ENCODE measurements at places on chromosomes 16 and 17.

- no peak overlapping the region for H3K27ac ChIP-seq
- no peaks in the 10 kb centered on the region for H3K36me3 ChIP-seq
Measured at GRCh38 chr16:13118091-13118490, 216.7 kb downstream of the SHISA9 start.

DNA sequence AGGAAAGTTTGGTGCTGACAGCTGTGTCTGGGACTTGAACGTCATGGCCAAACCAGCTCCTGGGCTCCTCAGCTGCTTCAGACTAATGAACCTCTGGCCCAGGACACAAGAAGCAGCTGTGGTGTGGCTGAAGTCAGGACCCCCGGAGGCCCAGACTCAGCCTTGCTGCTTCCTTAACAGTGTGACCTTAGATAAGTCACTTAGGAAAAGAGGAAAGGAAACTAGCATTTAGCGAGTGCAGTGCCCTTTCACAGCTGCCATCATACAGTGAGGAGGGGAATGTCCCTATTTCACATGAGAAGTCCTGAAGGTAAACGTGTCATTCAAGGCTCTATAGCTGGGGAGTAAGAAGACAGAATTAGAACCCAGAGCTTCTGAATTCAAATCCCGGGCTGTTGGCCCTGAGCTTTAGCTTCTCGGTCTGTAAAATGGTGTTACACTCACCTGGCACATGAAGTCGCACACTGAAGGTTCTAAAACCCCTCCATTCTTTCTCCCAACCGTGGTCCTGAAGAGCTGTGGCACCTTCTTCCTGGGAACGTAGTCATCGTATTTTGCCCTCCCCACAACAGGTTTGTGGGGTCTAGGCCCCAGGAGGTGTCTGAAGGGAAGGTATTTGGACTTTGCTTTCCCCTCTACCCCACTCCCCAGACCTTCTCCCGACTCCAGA is 910 bp upstream of the RAMP2 start:
- DNase-seq = no peak
- no peak overlapping the region for H3K27ac ChIP-seq
- peaks cover 66% of the 10 kb centered on the region for H3K27me3 ChIP-seq
- peak overlapping the region; percentile 63 for H3K4me3 ChIP-seq
- peaks cover 6% of the 10 kb centered on the region for H3K36me3 ChIP-seq

- no peak for DNase-seq
- peaks cover 50% of the 10 kb centered on the region for H3K36me3 ChIP-seq
- no peak overlapping the region for H3K4me3 ChIP-seq
Measured at GRCh38 chr16:88713568-88714419, 7.5 kb downstream of the CTU2 start.

DNA sequence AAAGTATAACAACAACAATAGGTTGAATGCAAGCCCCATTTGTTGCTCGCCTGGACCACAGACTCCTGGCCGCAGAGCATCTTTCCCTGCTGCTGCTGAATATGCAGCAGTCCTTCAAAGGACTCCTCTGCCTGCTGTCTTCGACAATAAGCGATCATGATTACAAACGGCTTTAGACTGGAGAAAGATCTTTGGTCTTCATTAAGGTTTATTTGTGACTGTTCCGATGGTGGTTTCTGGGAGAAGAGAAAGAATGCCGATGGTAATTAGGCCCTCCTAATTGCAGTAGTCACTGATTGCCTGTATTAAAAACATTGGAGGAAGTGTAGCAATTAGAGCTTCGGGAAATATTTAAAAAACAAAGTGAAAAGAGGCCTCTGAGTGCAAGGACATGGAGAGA is 138.2 kb downstream of the CACNG3 start:
- peaks cover 29% of the 10 kb centered on the region for H3K27me3 ChIP-seq
- no peaks in the 10 kb centered on the region for H3K36me3 ChIP-seq
- H3K4me3 ChIP-seq = no peak overlapping the region
- H3K27ac ChIP-seq = no peak overlapping the region

DNA sequence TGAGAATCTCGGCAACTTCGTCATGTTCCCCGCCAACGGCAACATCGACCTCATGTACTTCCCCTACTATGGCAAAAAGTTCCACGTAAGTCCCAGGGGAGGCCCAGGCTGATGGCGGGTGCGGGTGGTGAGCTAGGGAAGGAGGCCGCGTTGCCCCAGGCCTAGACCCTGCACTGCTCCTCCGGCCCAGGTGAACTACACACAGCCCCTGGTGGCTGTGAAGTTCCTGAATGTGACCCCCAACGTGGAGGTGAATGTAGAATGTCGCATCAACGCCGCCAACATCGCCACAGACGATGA is 4.8 kb downstream of the ATP1B2 start:
- H3K27ac ChIP-seq = no peak overlapping the region
- peaks cover 42% of the 10 kb centered on the region for H3K27me3 ChIP-seq
- no peak overlapping the region for H3K4me3 ChIP-seq
- peaks cover 6% of the 10 kb centered on the region for H3K4me1 ChIP-seq

GRCh38 chr17:44850612-44851011 is 2.9 kb downstream of the HIGD1B start:
- H3K4me3 ChIP-seq = no peak overlapping the region
- H3K27me3 ChIP-seq = no peaks in the 10 kb centered on the region
- H3K27ac ChIP-seq = no peak overlapping the region
- no peak for DNase-seq
- peaks cover 38% of the 10 kb centered on the region for H3K36me3 ChIP-seq
- no peaks in the 10 kb centered on the region for H3K4me1 ChIP-seq

DNA sequence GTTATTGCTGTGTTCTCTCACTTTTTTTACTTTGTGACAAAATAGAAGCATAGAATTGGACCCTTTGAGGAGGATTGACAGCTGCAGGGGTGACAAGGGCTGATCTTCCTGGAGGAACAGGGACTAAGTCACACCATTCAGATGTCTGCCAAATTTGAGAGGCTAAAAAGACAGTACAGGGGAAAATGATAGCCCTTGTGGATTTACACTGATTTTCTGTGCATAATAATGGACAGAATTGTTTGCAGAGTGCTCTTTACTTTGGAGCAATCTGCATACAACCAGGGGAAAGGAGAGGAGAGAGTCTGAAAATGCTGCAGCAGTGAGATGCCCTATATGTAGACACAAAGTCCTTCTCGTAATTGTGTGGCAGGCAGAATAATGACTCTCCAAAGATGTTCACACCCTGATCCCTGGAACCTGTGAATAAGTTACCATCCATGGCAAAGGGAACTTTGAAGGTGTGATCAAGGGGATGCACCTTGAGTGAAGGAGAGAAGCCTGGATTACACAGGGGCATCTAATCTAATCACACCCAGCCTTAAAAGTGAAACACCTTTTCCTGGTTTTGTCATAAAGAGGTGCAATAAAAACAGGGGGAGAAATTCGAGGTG is 221.4 kb upstream of the CPHXL start:
- H3K27me3 ChIP-seq = no peaks in the 10 kb centered on the region
- no peak for DNase-seq
- H3K27ac ChIP-seq = no peak overlapping the region
- H3K4me1 ChIP-seq = no peaks in the 10 kb centered on the region

GRCh38 chr16:16027728-16028310 is 78.4 kb downstream of the ABCC1 start:
- no peak for DNase-seq
- peaks cover 24% of the 10 kb centered on the region for H3K4me1 ChIP-seq
- H3K27ac ChIP-seq = peak overlapping the region; percentile 76
- peak overlapping the region; percentile 25 for H3K4me3 ChIP-seq
- peaks cover 12% of the 10 kb centered on the region for H3K36me3 ChIP-seq
- H3K27me3 ChIP-seq = no peaks in the 10 kb centered on the region

- H3K36me3 ChIP-seq = peaks cover 2% of the 10 kb centered on the region
- peak overlapping the region; percentile 88 for H3K4me3 ChIP-seq
- peak overlapping the region; percentile 86 for H3K27ac ChIP-seq
- H3K27me3 ChIP-seq = peaks cover 70% of the 10 kb centered on the region
- H3K4me1 ChIP-seq = peaks cover 14% of the 10 kb centered on the region
Measured at GRCh38 chr17:7651097-7651664, 455 bp downstream of the ATP1B2 start.

DNA sequence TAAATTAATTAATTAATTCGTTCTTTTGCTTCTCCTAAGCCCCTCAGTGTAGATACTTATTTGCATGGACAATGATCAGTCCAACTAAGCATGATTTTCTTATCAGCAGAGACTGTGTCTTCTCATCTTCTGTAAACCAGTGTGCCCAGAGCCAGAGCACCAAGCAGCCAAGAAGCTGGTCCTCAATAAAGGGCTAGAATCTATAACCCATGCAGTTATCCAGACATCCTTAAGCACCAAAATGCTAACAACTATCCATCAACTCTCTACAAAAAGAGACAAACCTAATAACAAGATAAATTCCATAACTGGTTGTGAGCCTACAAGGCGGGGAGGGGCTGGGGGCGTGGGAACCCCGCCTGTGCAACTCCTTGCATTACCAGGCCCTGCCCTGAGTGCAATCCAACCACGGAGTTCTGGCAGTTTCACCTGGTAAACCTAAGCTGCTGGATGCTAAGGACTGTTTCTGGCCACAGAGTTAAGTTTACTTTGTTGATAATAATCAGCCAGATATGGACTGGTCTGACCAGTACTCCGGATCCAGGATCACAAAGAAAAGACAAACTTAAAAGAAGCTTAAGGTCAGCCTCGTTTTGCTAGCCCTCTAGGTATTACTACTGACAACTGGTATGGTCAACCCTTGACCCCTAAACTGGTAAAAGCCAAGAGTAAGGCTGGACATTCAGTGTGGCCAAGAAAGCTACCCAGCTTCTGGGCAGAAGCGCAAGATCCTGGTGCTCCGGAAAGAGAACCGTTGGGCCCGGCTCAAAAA is 51.5 kb downstream of the ZFHX3 start:
- no peak overlapping the region for H3K4me3 ChIP-seq
- DNase-seq = no peak
- H3K4me1 ChIP-seq = no peaks in the 10 kb centered on the region
- no peak overlapping the region for H3K27ac ChIP-seq

DNA sequence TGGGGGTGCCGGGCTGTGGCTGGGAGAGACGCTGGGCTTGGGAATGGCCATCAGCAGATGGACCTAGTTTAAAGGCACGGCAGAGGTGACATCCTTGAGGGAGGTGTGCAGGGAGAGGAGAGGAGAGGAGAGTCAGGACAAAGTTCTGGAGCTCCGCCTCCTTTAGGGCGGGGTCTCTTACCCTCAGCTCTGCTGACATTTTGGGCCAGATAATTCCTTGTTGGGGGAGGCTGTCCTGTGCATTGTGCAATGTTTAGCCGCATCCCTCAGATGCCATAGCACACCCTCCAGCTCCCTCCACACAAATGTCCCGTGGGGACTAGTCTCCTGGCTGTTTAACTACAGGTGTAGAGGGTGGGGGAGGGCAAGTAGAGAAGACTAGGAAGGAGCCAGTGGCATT is 48.3 kb downstream of the ARHGAP23 start:
- H3K4me3 ChIP-seq = no peak overlapping the region
- no peak for DNase-seq
- H3K36me3 ChIP-seq = no peaks in the 10 kb centered on the region
- H3K4me1 ChIP-seq = no peaks in the 10 kb centered on the region
- H3K27ac ChIP-seq = no peak overlapping the region

DNA sequence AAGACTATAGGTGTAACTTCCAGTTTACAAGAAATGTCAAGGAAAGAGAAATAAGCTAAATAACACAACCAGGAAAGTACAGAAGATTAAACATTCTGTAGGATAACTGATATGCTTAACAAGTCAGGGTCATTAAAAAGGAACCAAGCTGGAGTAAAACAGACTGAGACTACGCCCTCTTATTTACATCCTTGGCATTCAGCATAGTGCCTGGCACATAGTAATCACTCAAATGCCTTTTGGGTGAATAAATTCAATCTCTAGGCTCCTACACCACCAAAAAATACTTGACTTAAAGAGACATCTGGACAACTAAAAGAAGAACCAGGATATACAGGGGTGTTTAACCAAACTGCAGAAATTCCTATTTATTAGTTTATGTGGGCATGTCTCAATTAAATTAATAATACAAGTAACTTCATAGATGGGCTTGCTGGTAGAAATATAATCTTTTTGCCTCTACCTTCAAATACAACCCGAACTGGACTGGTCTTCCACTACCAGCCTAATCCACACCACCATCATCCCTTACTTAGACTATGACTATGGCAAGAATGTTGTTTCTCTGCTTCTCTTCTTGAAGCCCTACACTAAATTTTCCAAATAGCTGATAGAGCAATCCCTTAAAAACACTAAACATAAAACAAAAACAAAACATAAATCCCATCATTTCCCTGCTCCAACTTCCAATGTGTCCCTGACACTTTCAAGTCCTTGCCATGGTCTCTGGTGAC is 47.7 kb upstream of the ULK2 start:
- H3K36me3 ChIP-seq = peaks cover 61% of the 10 kb centered on the region
- DNase-seq = no peak
- H3K4me3 ChIP-seq = no peak overlapping the region
- H3K27me3 ChIP-seq = no peaks in the 10 kb centered on the region

GRCh38 chr17:11284811-11285210 is 43.8 kb downstream of the SHISA6 start:
- no peak overlapping the region for H3K4me3 ChIP-seq
- H3K27me3 ChIP-seq = no peaks in the 10 kb centered on the region
- no peaks in the 10 kb centered on the region for H3K36me3 ChIP-seq
- H3K27ac ChIP-seq = no peak overlapping the region

- H3K27ac ChIP-seq = peak overlapping the region; percentile 51
- H3K4me3 ChIP-seq = peak overlapping the region; percentile 56
- peaks cover 4% of the 10 kb centered on the region for H3K4me1 ChIP-seq
- no peak for DNase-seq
Measured at GRCh38 chr17:82372249-82373071, 895 bp downstream of the UTS2R start.

- H3K4me1 ChIP-seq = peaks cover 15% of the 10 kb centered on the region
- DNase-seq = no peak
- peak overlapping the region; percentile 50 for H3K27ac ChIP-seq
- peak overlapping the region; percentile 56 for H3K4me3 ChIP-seq
- peaks cover 3% of the 10 kb centered on the region for H3K27me3 ChIP-seq
Measured at GRCh38 chr17:77772899-77773358, 185.6 kb upstream of the TNRC6C start.

GRCh38 chr17:4641297-4642195 is at the start of gene ALOX15:
Gene ALOX15 (minus strand): TSS chr17:4641678. CDS start chr17:4641651, 27 bp downstream.
- peaks cover 79% of the 10 kb centered on the region for H3K27me3 ChIP-seq
- H3K27ac ChIP-seq = no peak within 1 kb of the TSS
- peaks cover 6% of the 10 kb centered on the region for H3K4me1 ChIP-seq

DNA sequence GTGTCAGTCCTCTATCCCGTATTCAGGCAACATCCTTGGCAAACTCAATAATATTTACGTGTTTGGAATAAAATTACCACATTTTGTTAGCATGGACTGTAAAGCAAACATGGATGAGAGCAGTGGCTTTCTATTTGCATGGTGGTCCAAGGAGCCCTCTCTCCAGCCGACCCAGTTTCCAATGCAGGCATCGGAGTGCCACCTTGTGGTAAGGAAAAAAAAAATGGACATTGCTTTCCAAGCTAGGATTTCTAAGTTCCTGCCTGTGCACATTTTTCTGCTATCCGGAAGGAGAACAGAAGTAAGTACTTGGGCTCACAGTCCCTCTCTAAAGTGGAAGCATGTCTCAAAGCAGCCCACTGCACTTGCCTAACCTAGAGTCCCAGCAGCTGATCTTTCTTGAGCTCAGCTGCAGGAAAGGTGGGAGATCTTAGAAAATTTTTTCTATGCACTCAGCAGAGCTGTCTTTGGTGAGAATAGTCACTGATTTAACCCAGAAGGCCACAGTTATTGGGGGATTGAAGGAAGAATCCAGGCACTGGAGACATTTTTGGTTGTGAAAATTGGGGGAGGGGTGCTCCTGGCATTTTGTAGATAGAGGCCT is 46.0 kb upstream of the ERCC4 start:
- no peak overlapping the region for H3K27ac ChIP-seq
- no peak for DNase-seq
- no peak overlapping the region for H3K4me3 ChIP-seq
- no peaks in the 10 kb centered on the region for H3K4me1 ChIP-seq
- H3K27me3 ChIP-seq = peaks cover 15% of the 10 kb centered on the region

- DNase-seq = no peak
- peaks cover 97% of the 10 kb centered on the region for H3K36me3 ChIP-seq
- no peaks in the 10 kb centered on the region for H3K27me3 ChIP-seq
- H3K27ac ChIP-seq = no peak overlapping the region
- no peaks in the 10 kb centered on the region for H3K4me1 ChIP-seq
Measured at GRCh38 chr16:15618392-15618791, 24.6 kb downstream of the MARF1 start.

Data from effector memory CD8-positive, alpha-beta T cell (primary cell).